ENCODE measurements at places on chromosomes 12 and 14. TPM values are rescaled to one million over a fixed set of nuclear protein-coding genes. Genes with fewer than 3 reads are reported as not detected.

The MRPL51 gene
- total RNA-seq = 282 TPM

The CLEC2A gene
- not detected for total RNA-seq

The GNG2 gene
- total RNA-seq = 3.4 TPM

The GALNT9 gene
- total RNA-seq = 4.7 TPM

The GPD1 gene
- total RNA-seq = 0.14 TPM

The BEST3 gene
- 1.8 TPM for total RNA-seq

The ANKRD33 gene
- total RNA-seq = not detected

The TRIM9 gene
- 13.7 TPM for total RNA-seq

The NPFF gene
- total RNA-seq = not detected

The ATXN7L3B gene
- 16.1 TPM for total RNA-seq

The IL22 gene
- total RNA-seq = not detected

The KICS2 gene
- total RNA-seq = 8.7 TPM

The STYK1 gene
- total RNA-seq = 0.30 TPM

The RAD51AP1 gene
- total RNA-seq = 15.2 TPM

The PPM1H gene
- 7.5 TPM for total RNA-seq

The ACSM4 gene
- not detected for total RNA-seq

The MYF5 gene
- total RNA-seq = not detected

The COA8 gene
- 57.7 TPM for total RNA-seq

The KRT6C gene
- not detected for total RNA-seq

The NKX2-1 gene
- not detected for total RNA-seq

The SOS2 gene
- total RNA-seq = 11.0 TPM

The NRIP2 gene
- not detected for total RNA-seq

The SERPINA5 gene
- total RNA-seq = 0.15 TPM

The PTPRB gene
- total RNA-seq = 0.42 TPM

The SOAT2 gene
- 0.24 TPM for total RNA-seq

The TAS2R20 gene
- 0.10 TPM for total RNA-seq

The ATL1 gene
- 6.3 TPM for total RNA-seq

The NID2 gene
- 40.0 TPM for total RNA-seq

The AKAP6 gene
- total RNA-seq = 0.30 TPM

The PTPN6 gene
- 11.7 TPM for total RNA-seq

The BMP4 gene
- 1.6 TPM for total RNA-seq

The LGR5 gene
- total RNA-seq = not detected

The ADAM21 gene
- not detected for total RNA-seq

The KANSL2 gene
- total RNA-seq = 37.0 TPM

The HELB gene
- 0.80 TPM for total RNA-seq

The SMCO2 gene
- 0.17 TPM for total RNA-seq

The ASIC1 gene
- total RNA-seq = 6.1 TPM

The PRH2 gene
- total RNA-seq = not detected

The ZNF140 gene
- 8.5 TPM for total RNA-seq

The TAS2R13 gene
- not detected for total RNA-seq

The SLC10A1 gene
- total RNA-seq = not detected

The DDX47 gene
- total RNA-seq = 75.1 TPM

The NDRG2 gene
- 2.2 TPM for total RNA-seq

The TEP1 gene
- total RNA-seq = 10.5 TPM

The KRT73 gene
- total RNA-seq = not detected

Measured in A549 treated with Mapracorat at 1 μM for 4 hours (cell line).